Tibial nerve (tissue), 4 donors: ENCODE measurements at places on chromosomes 13 and 19. TPM values are rescaled to one million over a fixed set of nuclear protein-coding genes. Genes with fewer than 3 reads are reported as not detected.

DNA sequence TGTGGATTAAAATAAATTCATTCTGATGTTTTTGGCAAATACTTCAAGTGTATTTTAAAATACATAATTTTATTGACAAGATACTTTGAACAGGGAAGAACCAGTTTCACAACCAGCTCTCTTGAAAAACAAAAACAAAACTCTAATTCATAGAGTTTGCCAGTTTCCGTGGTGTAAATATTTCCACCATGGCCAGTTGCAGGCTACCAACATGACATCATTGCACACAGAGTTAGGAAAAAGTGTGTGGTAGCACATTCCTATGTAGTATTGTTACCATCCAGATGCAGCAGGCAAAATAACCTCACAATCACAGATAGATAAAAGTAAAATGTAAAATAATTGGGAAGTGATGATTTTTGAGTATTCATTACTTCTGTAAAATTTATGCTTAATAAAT lies 7.7 kb upstream of the RNF113B start:
- no peak for DNase-seq

DNA sequence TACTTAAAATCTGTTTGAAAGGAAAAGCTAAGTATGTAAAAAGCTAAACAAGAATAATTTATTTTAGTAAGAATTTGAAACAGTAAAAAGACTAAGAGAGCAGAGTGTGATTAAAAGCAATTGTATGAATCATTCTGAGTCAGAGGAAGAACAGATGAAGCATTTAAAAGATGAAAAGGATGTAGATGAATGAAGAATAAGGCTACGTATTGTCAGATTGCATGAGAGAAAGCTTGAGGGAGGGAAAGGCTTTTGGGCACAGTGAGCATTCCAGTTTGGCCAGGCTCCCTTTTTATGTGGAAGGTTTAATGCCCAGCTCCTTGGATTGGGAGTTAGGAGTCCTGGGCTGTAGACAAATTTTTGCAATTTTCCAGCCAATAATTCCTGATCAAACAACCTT lies 117.7 kb downstream of the FREM2 start:
- DNase-seq: no peak

- peak; percentile 44 for DNase-seq
Observed at GRCh38 chr13:50512474-50513299, 330.8 kb downstream of the DLEU7 start.

GRCh38 chr13:104485571-104485970 lies 1419.4 kb upstream of the SLC10A2 start:
- DNase-seq: no peak

DNA sequence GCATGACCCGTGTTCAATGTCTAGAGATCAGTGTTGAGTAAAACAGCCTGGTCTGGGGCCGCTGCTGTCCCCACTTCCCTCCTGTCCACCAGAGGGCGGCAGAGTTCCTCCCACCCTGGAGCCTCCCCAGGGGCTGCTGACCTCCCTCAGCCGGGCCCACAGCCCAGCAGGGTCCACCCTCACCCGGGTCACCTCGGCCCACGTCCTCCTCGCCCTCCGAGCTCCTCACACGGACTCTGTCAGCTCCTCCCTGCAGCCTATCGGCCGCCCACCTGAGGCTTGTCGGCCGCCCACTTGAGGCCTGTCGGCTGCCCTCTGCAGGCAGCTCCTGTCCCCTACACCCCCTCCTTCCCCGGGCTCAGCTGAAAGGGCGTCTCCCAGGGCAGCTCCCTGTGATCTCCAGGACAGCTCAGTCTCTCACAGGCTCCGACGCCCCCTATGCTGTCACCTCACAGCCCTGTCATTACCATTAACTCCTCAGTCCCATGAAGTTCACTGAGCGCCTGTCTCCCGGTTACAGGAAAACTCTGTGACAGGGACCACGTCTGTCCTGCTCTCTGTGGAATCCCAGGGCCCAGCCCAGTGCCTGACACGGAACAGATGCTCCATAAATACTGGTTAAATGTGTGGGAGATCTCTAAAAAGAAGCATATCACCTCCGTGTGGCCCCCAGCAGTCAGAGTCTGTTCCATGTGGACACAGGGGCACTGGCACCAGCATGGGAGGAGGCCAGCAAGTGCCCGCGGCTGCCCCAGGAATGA lies 1.5 kb upstream of the CEACAM5 start:
- DNase-seq: no peak

TNFRSF19 gene
- 10.7 TPM for total RNA-seq
